ENCODE measurements at places on chromosomes 11 and 22.

DNA sequence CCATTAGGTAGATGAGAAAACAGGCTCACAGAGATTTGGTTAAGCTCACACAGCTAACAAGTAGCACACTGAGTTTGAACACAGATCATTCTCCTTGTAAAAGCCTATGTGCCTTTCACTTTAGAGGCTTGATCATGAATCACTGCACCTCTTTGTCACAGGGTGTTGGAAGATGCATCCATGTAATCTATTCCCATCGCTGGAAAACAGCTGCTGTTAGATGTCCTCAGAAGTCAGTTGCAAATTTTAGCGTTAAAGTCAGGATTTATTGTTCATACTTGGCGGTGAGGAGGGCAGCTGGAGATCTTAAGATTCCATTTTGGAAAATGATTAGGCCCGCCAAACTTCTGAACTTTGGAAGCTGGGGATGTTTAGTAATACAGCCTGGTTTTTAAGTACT is 2.6 kb downstream of the CNTF start:
- no peak for DNase-seq

DNA sequence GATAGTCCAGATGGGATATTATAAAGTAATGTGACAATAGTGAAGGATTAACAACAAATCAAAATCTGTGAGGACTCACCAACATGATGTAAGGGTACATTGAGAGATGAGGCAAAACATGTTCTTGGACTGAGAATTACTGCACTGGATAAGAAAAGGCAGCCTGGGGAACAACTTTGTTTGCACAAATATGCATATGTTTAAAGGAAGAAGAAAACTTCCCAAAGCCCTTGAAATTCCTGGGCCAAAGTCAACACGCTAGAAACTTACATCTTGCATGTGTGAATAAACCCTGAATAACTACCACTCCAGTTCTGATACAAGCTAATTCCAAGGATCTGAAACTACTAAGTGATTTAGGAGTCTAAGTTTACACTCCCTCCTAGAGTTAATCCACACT is 1.1 kb downstream of the OR52A5 start:
- DNase-seq, result no peak

- DNase-seq, result no peak
Observed at GRCh38 chr11:17839450-17839849, 104.9 kb downstream of the KCNC1 start.

- DNase-seq, result no peak
Observed at GRCh38 chr22:25942856-25943411, 200.9 kb downstream of the MYO18B start.

DNA sequence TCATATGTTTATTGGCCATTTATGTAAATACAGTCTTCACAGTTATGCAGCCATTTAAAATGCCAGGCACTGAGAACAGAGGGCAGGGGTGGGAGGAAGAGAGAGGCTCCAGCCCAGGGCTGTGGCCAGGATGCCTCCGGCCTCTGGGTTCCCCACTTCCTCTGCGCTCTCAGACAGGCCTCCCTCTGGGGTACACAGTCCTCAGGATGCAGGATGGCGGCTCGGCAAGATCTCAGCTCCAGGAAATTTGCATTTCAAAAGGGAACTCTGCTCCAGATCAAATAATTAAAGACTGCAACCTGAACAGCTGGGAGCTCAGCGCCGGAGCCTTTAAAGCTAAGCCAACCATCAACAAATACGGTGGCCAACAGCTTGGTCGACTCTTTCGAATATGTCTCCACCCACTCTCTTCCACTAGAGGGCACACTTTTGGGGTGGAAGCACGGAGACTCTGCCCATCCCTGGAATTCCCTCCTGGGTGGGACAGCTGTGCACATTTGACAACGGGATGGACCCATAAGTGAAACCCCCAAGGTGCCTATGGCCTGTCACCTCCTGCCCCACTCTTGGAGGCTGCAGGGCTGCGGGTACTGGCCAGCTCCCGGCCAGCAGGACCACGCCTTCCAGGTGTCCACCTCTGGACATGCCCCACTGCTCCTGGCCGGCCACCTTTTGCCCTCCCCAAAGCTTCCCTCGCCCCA is 1044.7 kb downstream of the BRD1 start:
- no peak for DNase-seq

DNA sequence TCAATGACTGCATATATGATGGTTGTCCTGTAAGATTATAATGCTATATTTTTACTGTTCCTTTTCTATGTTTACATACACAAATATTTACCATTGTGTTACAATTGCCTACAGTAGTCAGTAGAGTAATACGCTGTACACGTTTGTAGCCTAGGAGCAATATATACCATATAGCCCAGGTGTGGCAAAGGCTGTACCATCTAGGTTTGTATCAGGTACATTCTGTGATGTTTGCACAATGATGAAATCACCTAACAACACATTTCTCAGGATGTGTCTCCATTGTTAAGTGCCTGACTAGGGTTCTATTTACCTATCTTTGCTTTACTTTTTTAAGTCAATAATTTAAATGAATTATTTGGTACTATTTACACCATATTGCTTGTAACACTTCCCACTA is 21.9 kb downstream of the PRR5L start:
- DNase-seq, result no peak

DNA sequence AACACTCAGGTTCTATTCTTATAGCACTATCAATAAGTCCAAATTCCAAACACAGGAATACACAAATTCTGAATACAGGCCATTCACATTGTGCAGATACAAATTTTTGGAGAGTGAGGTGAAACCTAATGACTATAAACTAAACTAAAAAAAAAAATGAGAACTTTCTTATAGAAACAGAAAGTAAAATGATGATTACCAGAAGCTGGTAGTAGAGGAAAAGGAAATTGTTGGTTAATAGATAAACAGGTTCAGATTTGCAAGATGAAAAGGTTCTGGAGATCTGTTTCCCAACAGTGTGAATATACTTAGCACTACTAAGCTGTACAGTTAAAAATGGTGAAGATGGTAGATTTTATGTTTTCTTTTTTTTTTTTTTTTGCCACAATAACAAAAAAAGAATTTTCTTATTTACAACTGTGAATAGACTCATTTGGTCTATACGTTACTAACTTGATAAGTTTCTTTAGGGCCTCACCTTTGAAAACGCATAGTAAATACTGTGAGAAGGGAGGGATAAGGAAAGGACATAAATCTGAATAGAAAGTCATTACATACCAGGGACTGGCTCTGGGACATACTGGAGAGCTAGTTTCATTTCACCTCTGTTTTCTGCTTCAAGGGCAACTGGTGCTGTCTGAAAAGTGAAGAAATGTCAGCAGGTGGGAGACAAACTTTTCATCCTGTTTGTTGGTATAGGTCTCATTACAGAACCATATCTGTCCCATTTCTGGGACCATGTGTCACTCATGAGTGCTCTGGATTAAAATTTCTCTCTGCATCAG is 14.2 kb upstream of the CCDC89 start:
- peak; percentile 30 for DNase-seq

- DNase-seq, result peak; percentile 36
Observed at GRCh38 chr11:73623686-73624085, 22.7 kb upstream of the PLEKHB1 start.

DNA sequence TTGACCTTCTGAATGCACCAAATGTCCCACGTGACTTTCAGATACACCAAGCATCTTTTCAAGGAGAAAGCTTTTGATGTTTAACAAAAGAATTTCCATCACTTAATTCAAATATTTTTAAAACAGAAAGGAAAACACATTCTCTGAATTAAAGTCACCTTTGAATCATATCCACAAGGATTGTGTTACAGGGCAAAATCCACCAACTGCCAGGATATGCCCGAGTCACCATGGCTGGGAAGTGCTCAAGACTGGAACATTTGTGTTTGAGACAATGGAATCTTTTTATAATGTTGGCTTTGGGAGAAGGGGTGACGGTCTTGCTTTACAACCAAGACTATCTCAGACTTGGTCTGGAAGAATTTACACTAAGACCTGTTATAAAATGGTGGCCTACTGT is 40.8 kb downstream of the BID start:
- no peak for DNase-seq

DNA sequence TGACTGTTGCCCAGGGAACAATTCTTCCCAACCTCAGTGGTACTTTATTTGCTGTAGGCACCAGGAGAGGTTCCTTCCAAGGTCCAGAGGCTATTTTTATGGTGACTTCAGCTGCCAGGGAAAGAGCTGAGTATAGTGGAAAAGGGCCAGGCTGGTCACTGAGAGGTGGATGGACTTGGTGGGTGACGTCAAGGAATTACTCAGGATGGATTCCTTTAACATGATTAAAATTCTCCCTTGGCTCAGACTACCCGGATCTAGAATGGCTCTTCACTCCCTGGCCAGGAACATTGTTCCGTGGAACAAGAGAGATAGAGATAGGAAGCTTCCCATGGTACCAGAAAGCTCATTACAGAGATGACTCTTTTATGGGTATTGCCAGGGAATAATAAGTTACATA is 8.7 kb upstream of the CALCA start:
- DNase-seq, result no peak

DNA sequence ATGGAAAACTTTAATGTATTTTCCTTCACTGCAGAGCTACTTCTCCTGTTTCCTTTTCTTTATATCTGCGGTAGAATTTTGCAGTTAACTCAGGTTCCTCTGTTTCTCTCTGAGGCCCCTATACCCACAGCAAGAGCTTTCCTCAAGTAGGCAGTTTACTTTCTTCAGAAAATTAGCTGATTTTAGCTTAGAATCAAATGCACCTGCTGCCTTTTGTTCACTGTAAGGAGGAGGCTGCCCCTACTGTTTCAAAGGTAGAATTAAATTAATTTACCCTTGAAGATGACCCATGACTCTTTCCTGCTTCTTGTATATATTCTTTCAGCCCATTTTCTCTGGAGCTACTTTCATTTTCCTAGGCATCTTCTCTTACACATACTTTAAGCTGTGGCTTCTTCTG is 68.7 kb upstream of the GDPD4 start:
- no peak for DNase-seq

DNA sequence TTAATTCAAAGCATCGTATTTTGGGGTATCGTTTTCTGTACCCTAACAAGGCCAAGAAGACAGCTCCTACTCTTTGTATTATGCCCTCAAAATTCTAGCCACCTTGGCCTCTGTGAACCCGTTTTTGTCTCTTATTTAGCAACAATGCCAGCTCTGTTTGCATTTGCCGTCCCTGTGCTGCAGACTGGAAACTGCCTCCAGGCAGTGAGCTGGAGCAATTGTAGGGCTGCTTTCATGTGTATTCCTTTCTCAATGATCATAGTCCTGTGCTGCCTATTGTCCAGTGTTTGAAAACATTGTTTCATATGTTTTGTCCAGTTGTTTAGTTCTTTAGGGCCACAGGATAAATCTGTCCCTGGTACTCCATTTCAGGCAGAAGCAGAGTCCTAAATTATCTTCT is 19.9 kb upstream of the BACE1-AS start:
- DNase-seq, result no peak

DNA sequence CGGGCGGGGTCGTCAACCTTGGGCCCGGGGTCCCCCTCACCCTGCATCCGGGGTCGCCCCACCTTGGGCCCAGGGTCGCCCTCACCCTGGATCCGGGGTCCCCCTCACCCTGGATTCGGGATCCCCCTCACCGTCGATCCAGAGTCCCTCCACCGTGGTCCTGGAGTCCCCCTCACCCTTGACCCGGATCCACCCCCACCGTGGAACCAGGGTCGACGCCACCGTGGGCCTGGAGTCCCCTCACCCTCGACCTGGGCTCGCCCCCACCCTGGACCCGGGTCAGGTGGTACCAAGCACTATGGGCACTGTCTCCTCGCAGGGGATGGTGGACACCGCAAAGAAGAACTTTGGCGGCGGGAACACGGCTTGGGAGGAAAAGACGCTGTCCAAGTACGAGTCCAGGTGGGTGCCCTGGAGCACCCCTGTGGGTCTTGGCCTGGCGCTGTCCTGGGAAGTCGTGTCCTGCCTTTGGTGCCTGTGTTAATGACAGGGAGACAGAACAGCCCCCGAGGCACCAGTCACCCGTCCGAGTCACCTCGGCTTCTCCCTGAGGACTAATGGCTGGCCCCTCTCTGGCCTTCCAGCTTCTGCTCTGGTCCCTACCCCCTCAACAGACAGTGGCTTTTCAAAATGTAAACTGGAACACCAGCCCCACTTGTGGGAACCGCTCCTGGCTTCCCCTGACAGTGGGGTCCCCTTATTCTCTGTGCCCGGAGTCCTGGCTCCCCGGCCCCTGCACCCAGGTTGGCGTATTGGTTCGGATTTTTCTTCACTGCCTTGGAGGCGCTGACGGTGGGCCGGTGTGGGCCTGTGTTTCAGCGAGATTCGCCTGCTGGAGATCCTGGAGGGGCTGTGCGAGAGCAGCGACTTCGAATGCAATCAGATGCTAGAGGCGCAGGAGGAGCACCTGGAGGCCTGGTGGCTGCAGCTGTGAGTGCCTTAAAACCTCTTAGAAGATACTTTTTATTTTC is 762 bp downstream of the CRELD2 start:
- no peak for DNase-seq

- DNase-seq, result no peak
Observed at GRCh38 chr11:5204787-5205186, 4.3 kb upstream of the OR51V1 start.

- no peak for DNase-seq
Observed at GRCh38 chr22:41057076-41057475, 35.3 kb upstream of the EP300 start.

DNA sequence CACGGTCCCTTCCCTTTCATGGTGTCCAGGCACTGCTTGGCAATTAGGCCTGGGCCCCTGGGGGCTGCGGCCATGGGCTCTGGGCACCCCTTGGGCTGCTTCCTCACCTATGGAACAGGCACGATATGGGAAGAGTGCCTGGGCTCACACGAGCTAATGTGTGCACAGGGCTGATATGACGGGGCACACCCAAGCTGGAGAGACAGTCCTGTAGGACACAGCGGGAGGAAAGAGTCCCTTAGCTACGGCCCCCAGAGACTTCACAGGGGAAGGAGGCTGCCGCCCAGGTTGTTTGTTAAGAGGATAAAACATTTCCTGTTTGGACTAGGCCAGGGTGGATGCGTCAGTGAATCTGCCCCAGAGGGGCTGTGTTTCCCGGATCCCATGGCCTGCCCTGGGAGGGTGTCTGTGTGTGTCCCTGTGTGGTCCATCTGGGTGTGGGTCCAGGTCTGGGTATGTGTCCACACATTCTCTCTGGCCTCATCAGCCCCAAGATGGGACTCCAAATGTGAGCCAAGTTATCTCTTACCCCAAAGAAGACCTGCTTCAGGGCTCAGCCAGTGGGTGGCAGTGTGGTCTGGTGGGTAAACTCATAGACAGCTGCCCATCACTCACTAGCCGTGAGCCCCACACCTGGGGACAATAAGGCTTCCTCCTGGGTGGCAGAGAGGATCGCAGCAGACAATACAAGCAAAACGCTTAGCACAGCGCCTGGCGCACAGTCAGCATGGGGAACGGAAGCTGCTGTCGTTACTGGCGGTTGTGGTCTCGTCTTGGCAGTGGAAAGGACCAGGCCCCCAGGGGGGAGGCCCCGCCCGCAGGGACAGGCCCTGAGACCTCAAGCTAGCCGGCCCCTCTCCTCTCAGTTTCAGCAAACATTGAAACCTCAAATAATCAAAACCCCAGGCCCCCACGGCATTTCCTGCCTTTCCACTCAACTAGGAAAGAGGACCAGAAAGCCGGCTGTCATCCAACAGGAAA is 3.2 kb upstream of the EMID1 start:
- peak; percentile 28 for DNase-seq

Data from CD4-positive, alpha-beta T cell (primary cell).